ENCODE measurements at places on chromosomes 6 and 20.

DNA sequence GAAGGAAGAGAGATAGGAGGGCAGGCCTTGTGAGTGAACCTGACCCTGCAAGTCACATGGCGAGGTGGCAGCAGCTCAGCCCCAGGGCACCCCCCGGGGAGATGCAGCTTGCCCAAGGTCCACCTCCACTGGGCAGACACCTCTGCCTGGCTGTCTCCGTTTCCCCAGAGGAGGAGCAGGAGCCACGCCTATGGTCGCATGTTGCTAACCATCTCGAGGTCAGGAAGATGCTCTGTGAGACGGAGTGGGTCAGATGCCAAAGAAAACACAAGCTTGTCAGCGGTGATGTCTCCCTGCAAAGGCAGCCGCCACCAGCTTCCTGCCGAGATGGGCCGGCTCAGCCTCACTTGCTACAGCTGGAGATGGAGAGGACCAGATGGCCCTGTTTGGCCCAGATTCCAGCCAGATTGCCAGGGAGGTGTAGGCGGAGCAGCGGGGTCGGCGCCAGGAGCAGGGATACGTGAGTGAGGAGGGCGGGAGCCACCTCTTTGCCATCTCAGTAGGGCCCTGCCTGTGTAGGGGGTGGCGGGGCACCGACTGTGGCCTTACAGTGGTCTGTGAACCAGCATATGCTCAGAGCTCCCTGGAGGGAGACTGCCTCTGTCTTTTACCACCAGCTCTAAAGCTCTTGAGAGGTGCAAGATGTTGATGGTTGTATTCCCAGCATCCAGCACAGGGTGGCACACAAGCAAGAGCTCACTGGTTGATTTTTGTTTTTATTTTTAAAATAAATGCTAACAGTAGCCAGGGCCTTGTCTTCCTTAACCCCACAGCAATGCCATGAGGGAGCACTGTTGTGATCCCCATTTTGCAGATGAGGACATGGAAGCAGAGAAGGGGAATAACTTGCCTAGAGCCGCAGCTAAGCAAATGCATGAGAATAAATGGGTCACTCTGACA, 42.9 kb upstream of the FAM83D start:
- no peak for DNase-seq
- H3K4me1 ChIP-seq: peaks cover 34% of the 10 kb centered on the region
- no peaks in the 10 kb centered on the region for H3K27me3 ChIP-seq

DNA sequence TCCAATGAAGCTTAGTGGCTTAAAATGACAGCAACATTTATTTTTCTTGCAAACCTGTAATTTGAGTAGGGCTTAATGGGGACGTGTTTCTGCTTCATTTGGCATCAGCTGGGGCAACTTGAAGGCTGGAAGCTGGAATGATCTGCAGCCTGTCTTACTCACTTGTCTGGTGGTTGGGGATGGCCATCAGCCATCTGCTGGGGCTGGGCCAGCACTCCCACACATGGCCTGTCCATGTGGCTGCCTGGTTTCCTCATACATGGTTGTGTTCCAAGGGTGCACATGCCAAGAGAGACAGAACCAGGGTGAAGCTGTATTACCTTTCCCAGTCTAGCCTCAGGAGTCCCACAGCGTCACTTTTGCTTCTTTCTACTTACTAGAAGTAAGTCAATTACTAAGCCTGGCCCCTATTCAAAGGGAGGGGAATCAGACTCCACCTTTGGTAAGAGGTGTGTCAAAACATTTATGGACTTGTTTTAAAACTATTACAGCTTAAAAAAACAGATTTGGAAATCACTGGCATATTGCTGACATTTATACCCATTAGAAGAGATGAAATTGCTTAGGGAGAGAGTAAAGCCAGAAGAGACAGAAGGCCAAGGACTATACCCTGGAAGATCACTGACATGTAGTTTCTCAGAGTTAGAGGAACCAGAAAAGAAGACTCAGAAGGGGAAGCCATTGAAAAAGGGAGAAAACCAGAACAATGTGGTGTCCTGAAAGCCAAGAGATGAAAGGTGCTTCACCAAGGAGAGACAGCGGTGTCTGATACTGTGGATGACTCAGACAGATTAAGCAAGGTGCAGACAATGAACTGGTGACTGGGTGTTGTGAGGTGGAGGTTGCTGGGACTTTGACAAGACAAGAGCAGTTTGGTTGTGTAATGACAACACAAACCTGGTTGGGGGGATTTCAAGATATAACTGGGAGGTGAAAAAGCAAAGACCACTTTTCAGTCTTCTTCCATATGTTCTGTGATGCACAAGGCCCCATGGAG, 345.2 kb downstream of the GJA1 start:
- no peak overlapping the region for H3K4me3 ChIP-seq
- DNase-seq: no peak
- no peaks in the 10 kb centered on the region for H3K36me3 ChIP-seq
- no peaks in the 10 kb centered on the region for H3K4me1 ChIP-seq

DNA sequence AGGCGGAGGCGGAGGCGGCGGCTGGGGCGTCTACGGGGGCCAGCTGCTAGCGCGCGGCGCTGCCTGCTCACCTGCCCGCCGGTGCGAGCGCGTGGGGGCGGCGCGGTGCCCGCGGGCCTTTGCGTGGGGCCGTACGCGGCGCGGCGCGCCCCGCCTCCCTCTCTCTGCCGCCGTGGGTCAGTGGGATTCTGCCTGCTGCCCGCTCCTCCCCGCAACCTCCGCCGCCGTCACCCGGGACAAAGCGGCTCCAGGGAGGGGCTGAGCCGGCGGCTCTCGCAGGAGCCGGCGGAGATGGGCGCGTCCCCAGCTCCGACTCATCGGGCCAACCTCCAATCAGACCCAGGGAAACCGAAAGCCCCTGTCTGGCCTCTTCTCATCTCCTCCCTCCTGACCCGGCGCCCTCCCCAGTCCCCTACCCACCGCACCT, at the start of gene RCAN2:
Gene RCAN2, minus strand, starts transcription at position 249 of the 427 bp plus-strand sequence.
- DNase-seq: no peak
- no peaks in the 10 kb centered on the region for H3K36me3 ChIP-seq

GRCh38 chr6:2721219-2721618, 29.5 kb downstream of the MYLK4 start:
- no peak overlapping the region for H3K27ac ChIP-seq
- no peaks in the 10 kb centered on the region for H3K36me3 ChIP-seq
- no peaks in the 10 kb centered on the region for H3K4me1 ChIP-seq
- no peaks in the 10 kb centered on the region for H3K27me3 ChIP-seq
- no peak for DNase-seq

GRCh38 chr6:14059791-14060436, 57.7 kb upstream of the CD83 start:
- no peaks in the 10 kb centered on the region for H3K36me3 ChIP-seq
- no peak overlapping the region for H3K4me3 ChIP-seq
- peaks cover 5% of the 10 kb centered on the region for H3K27me3 ChIP-seq
- H3K27ac ChIP-seq: no peak overlapping the region
- no peaks in the 10 kb centered on the region for H3K4me1 ChIP-seq

DNA sequence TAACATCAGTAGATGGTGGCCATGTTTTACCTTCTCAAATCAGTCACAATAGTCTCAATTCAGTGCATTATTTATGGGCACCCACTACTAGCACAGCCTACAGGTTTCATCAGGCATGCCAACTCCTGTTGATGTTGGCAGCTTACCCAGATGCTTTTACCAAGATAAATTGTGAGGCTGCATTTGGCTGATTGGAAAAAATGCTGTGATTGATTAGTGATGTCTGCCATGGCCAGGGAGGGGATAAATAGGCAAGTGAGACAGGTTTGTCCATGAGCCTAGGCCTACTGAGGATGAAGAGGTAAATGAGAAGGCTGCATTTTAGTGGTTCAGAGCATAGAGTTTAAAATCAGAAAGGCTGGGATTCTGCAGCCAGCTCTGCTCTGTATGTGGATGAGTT, 227.1 kb downstream of the NFATC2 start:
- peaks cover under 1% of the 10 kb centered on the region for H3K27me3 ChIP-seq
- no peaks in the 10 kb centered on the region for H3K36me3 ChIP-seq
- no peak for DNase-seq
- no peak overlapping the region for H3K27ac ChIP-seq

DNA sequence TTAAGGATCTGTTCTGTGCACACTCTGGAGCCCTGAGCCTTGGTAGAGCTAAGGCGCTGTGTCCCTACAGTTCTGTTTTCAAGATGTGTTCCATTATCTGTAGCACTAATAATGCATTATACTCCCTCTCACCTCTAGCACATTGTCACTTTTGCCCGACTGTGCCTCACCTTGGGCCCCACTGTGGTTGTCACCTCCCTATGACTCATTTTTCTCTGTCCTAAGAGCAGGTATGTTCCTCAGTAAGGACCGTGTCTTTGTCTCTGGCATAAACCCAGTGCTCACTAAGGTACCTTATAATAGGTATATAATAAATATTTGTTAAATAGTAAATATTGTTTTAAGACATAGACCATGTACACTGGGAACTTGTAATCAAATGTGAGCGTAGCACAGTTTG, 942.5 kb upstream of the CITED2 start:
- H3K4me1 ChIP-seq: no peaks in the 10 kb centered on the region
- no peak overlapping the region for H3K27ac ChIP-seq
- DNase-seq: no peak
- no peak overlapping the region for H3K4me3 ChIP-seq
- no peaks in the 10 kb centered on the region for H3K36me3 ChIP-seq

Measured in GM12878 (cell line).